Left lung (tissue), 14 donors: ENCODE measurements at places on chromosomes 7 and 10. TPM values are rescaled to one million over a fixed set of nuclear protein-coding genes. Genes with fewer than 3 reads are reported as not detected.

- no peak for DNase-seq
Measured at GRCh38 chr10:127234306-127234800, 38.0 kb upstream of the INSYN2A start.

DNA sequence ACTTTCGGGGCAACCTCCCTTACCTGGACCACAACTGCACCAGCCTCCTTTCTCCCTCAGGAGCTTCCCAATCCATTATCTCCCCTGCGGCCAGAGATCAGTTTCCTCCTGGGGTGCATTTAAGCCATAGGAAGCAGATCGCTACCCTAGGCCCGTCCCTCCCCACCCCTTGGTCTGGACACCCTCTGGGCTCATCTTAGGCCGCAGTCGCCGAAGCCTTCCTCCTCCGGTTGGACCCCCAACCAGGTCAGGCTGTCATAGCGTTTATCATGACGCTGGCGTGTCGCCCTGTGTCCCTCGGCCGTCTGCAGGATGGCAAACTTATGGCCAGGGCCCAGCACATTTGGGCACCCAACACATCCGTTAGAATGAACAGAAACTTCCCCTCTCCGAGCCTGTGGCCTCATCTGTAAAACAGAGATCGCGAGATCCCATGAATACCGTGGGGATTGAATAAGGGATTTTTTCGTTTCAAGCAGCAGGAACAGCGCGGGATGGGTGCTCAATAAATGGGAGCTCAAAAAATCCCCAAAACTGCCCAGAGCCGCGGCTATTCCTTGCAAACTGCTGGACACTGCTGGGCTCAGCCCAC, 669 bp upstream of the AP5Z1 start:
- DNase-seq: peak; percentile 56

GRCh38 chr7:25669961-25670841, 441.9 kb upstream of the NPVF start:
- no peak for DNase-seq

GRCh38 chr7:21730399-21730798, 187.6 kb downstream of the DNAH11 start:
- no peak for DNase-seq

GRCh38 chr10:11576092-11576809, 35.2 kb downstream of the USP6NL start:
- DNase-seq: no peak

GRCh38 chr10:78915190-78915518, 153.6 kb upstream of the ZMIZ1 start:
- DNase-seq: no peak

DNA sequence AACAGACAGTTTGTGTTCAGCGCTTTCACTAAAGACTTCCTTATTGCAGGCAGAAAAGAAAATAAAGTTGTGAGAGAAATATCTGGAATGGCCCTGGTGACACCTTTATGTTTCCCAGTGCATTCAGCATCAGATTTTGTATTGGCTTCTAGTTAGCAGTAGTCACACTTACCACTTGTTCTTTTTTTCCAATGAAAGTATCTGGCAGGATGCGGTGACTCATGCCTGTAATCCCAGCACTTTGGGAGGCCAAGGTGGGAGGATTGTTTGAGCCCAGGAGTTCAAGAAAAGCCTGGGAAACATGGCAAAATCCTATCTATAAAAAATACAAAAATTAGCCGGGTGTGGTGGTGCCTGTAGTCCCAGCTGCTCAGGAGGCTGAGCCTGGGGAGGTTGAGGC, 649.6 kb downstream of the LRMDA start:
- no peak for DNase-seq

DNA sequence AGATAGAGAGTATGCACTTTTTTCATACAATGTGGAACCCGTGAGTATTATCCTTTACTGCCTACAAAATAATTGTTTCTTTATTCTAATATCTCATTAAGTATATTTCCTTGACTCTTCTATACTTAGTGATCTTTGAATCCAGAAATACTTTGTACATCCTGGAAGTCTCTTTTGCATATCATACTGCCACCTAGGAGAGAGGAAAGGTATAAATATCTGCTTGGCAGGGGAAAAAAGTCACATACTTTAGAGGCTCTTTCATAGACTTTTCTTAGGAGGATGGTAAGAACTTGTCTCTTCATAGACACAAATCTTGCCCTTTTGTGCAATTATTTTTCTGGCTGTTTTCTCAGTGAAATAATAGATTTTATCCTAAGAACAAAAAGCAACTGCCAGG, 436.0 kb downstream of the PAXIP1 start:
- DNase-seq: no peak

- no peak for DNase-seq
Measured at GRCh38 chr10:89535171-89536012, at the start of gene SLC16A12. SLC16A12 (minus strand) TSS chr10:89535594; CDS start chr10:89462578, 73,016 bp downstream.

- DNase-seq: no peak
Measured at GRCh38 chr7:39341083-39341482, 225.1 kb upstream of the YAE1 start.

- DNase-seq: no peak
Measured at GRCh38 chr7:3589752-3590151, 288.7 kb downstream of the SDK1 start.

DNA sequence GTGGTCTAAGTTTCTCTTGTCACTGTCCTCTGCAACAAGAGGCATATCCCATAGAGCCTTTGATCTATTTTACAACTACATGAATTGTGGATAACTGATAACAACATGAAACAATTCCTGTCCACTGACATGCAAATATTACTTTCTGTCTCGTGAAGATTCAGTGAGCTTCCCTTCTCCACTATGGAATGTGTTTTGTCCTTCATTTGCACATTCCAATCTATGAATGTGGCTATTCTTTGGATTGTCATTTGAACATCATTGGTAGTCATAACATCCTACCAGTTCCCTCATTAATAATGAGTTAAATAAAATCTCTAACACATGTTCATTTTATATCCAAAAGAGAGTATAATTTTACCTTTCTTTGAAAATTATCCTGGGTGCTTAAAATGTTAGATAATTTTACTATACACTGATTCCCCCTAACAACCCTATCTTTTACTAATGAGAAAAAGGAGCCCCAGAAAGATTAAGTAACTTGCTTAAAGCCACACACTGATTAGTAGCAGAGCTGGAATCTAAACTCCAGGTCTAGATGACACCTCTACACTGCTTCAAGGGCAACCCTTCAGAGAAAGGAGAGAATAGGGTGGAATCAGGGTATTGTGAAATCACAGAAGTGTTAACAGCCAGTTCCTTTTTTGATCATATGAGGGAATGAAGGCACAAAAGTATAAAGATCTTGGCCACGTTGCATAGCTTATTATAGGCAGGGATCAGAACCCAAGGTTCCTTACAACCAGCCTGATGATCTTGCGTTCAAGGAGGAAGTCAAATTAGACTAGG, 39.1 kb downstream of the PDE1C start:
- no peak for DNase-seq

DNA sequence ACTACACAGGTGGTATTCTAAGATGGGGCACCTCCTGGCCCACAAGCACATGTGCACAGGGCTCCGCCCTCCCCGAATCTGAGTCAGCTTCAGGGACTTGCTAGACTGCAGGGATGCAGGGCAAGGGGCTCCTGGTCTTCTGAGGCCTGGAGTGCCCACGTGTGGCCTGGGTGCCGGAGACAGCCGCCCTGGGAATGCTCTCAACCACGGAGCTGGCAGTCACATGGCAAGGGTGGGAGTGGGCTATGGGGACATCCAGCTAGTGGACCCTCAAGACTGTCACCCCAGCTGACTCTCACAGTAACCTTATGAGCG, 42.7 kb downstream of the CFAP46 start:
- DNase-seq: no peak

DNA sequence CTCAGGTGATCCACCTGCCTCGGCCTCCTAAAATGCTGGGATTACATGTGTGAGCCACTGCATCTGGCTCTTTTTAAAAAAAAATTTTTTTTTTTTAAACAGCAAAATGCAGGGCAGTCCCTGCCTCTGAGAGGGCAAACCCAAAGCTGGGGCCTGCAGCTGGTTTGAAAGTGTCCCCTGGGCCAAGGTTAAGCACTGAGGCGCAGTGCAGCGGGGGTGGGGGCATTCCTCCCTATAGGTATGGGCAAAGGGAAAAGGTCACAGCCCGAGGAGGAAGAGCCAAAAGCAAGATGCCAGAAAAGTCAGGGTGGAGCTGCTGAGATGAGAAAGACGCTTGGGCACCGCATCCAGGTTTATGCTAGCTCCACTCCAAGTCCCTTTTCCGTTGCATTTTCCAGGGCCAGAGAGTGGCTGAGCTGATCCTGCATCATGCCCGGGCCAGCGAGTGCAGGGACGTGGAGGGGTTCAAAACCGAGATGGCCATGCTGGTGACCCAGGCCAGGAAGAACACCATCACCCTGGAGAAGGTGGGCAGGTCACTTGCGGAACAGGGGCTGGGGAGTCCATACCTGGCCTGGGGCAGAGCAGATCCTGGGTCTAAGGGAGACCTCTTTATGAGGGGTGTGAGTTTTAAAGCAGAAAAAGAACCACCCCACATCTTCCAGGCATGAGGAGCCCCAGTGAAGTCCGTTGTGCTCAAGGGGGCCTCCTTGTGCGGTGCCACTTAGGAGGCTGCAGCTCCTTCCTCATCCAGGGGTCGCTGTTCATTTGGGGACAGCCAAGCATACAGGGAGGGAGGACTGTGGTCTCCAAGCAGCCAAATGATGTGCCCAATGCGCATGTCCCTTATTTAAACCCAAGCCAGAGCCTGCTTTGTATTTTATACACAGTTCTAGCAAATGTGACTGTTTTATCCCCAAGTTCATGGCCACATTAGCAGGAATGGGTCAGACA, 7.0 kb upstream of the NDUFB2 start:
- no peak for DNase-seq

Gene CEP55
- 9.5 TPM for total RNA-seq

Gene HOGA1
- total RNA-seq: 1.2 TPM

Gene FKBP9
- 91.4 TPM for total RNA-seq
